Activated naive CD8-positive, alpha-beta T cell treated with anti-CD3 and anti-CD28 coated beads, Interleukin-2, amount 10 ng/mL, durations not matched to agents 7 days and 5 days (primary cell): ENCODE measurements at places on chromosomes 7 and 10.

- DNase-seq: no peak
Observed at GRCh38 chr7:106089647-106090046, 22.5 kb downstream of the SYPL1 start.

- no peak for DNase-seq
Observed at GRCh38 chr7:69448071-69448470, 150.2 kb upstream of the AUTS2 start.

GRCh38 chr7:56115852-56116538 is at the start of gene NUPR2:
Gene NUPR2 (minus strand): TSS chr7:56116417. CDS start chr7:56116314, 103 bp downstream.
- DNase-seq: no peak

- no peak for DNase-seq
Observed at GRCh38 chr10:76115131-76115470, 683.7 kb downstream of the LRMDA start.

DNA sequence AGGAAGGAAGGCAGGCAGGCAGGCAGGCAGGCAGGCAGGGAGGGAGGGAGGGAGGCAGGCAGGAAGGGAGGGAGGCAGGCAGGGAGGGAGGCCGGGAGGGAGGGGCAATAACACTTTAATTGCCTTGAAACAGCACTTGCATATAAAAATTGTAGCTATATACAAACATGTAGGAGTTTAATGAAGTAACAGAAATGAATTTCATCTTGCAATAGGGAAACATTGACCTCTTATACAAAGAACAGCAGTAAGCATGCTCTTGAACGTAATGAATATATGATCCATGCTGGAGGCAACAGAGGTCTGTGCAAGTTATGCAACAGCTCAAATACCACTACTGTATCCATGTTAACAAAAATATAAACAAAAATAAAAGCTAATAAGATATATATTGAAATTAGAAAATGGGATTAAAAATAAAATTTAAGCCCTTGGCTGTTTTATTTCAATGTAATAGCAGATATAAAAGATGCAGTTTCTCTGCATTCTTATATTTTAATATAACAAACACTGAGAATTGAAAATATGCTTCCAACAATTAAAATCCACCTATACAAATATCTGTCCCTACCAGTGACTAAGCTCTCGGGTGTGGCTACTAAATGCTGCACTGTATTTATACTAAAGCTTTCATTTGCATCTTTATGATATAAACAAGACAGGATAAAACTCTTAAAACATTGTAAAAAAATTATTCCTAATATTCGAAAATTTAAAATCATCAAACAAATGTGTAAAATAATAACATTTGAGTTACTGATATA is 50.3 kb downstream of the CACNA2D1 start:
- no peak for DNase-seq

DNA sequence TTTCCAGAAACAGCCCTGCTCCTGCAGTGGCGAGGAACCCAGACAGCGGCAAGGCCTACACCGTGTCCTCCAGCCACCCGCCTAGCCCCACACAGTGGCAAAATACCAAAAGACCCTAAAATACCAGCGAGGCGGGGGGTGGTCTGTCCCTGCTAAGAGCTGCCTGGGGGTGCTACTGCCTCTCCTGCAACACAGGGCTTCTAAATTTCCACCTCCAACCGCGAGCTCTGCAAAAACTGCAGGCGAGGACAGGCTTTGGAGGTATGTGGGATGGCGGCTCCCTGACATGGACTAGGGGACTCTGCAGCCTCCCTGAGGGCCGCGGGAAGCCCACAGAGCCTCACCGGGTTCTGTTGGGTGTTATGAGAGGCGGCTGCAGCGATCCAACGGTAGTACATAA is 122.3 kb downstream of the WDR37 start:
- DNase-seq: no peak

- no peak for DNase-seq
Observed at GRCh38 chr7:141519623-141520022, 31.6 kb upstream of the AGK start.

DNA sequence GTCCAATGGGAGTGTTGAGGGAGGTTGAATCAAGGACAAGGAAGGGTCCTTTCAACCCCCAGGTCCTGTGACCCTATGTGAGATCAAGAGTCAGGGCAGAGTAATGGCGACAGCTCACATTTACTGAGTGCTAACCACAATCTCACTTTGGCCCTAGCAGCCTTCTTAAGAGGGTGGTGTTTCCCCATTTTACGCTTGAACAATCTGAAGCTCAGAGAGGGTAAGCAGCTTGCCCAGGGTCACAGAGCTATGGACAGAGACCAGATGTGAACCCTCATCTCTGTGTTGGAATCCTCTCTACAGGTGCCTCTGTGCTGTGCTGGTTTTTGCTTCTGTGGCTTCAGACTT is 102.0 kb downstream of the GRK5 start:
- DNase-seq: no peak

- DNase-seq: no peak
Observed at GRCh38 chr7:93442478-93443224, 131.9 kb downstream of the CALCR start.

GRCh38 chr10:21627331-21627730 is 93.3 kb downstream of the MLLT10 start:
- DNase-seq: no peak

- no peak for DNase-seq
Observed at GRCh38 chr7:3430588-3430987, 129.5 kb downstream of the SDK1 start.

DNA sequence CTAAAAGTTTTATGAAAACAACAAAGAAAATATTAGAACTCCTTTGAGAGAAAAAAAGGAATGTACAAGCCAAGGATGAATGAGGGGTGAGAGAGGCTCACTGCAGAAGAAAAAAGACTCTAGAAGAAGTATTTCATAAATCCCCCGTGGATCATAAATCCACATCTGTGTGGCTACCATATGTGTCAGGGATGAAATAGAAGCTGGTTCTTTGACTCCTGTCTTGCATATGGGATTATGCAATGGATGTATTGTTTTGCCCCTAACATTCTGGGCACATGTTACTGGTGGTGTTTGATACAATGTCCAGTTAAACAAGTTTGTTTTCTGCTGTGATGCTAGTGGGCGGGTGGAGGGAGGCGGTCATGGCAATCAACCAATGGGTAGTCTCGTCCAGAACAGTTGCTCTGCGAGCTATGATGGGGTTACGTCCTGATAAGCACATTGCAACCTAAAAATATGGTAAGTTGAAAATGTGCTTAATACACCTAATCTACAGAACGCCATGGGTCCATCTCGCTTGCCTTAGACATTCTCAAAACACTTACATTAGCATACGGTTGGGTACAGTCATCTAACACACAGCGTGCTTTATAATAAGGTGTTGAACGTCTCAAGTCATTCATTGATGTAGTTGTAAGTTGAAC is 34.1 kb upstream of the PITRM1 start:
- no peak for DNase-seq

DNA sequence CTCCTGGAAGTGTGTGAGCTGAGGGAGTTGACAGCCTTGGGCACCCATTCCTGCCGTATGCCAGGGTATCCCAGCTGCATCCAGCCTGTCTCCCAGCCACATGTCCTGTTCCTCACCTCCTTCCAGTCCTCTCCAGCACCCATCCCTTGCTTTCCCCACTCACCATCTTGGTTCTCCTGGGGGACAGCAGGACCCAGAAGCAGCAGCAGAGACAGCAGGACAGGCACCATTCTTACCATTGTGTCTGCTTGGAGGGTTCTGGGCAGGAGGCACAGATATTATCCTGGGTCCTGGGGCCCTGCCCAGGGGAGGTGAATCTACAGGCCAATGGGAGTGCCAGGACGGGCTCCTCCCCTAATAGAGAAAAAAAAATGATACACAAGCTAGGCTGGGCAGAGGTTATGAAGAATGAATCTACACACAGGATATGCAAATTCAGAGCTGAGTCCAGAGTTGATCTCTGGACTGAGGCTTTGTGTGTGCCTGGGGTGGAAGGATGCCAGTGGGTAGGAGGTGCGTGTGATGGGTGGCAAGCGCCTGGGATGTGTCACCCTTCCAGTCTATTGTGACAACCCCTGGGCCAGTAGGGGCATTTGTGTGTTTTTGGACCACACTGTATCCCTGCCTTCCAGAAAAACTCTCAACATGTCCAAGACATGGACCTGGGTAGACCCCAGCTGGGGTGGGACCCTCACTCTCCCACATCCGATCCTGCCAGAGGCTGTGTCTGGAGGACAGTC is at the start of gene AZGP1:
Gene AZGP1 (minus strand): TSS at position 250 of the 740 bp plus-strand sequence. CDS start 11 bp downstream, at position 239.
- DNase-seq: no peak

DNA sequence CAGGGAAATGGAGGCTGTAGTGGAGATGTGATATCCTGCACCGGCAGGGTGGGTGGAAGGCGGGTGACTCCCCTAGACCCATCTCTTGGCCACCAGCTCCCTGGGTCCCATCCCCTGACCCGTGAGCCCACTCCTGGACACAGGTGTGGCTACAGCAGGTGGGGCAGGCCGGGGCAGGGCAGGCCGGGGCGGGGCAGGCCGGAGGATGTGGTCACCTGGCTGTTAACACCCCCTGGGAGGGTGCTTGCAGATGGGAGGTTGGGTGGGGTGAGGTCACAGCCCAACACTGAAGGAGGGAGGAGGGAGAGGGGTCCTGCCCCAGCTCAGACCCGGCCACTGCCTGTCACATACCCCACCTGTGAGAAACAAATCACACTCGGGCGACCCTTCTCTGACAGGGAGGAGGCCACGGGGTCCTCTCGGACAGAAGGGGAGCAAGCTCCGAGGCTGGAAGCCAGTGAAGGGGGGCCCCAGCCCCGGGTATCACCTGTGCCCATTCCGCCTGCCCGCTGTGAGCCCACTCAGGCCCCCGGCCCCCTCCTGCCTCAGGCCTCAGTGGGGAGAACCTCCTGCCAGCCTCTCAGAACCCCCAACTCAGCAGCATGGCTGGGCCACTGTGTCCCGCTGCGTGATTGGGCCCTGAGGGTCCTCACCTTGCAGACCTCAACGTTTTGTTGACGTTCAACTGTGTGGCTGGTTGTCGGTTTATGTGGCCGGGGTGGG is 74.0 kb downstream of the MICALL2 start:
- DNase-seq: no peak

DNA sequence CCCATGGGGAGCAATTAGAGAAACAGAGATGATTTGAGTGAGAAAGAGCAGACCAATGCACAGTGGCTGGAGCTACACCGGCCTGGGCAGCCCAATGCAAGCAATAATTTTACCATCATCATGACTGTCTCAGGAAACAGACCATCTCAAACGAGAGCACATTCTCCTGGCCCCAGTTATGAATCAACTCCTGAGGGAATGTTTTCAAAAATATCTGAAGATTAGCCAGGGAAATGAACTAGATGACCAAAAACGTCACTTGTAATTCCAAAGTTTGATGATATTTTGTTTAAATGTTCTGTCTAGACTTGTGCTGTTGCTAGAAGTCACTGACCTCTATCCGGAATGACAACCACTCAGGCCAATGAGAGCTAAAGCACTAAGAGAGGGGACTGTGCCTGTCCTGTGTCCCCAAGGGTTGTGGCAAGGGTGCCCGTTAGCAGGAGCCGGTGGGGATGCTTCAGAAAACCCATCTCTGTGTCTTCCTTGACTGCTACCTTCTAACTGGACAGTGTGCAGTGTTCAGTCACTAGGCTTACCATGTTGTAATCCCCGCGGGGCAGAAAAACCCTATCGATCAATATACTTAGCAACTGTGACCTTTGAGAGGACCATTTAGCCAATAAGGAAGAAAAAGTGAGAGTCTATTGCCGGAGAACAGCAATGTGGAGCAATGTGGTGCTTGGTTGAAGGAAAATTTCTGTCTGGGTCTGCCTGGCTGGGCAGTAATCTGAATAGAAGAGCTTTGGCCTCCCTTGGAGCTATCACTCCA is 202.4 kb downstream of the ADAM12 start:
- DNase-seq: no peak

DNA sequence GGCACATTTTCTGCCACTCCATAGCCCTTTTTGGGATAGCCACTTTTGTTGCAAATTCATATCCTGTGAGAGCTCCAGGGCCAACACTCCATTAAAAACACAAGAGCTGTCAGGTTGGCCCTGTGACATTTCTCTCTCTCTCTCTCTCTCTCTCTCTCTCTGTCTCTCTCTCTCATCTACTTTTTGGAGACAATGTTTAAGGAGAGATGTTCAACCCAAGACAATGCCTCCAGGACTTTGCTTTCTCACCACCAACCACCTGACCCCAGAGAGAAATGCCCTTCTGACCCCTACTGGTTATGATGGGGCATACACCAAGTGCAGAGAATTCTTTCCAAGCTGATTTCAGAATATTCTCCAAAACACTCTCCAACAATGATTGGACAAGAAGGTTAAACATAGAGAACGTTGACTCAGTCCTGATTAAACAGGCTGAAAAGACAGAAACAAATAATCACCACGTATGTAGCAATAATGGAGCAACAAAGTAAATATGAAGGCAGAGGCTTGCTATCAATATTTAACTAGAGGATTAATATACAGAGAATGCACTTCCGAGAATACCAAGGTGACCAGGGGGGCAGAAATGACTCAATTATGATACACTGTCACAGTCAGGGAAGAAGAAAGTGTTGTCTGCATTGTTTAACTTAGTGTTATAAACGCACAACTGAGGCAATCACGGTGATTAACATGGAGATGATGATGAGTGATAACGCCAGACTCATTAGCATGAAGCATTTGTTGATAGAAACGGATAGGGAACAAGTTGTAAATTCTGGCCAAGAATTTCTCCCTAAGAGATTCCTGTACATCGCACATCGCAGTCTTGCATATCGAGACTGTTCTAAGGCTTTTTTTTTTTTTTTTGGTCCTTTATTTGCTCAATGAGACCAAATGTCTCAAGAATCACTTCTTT is 178.5 kb downstream of the NRP1 start:
- DNase-seq: no peak

GRCh38 chr10:112789248-112789647 is 160.8 kb upstream of the TCF7L2 start:
- no peak for DNase-seq

GRCh38 chr7:82234457-82235049 is 209.0 kb downstream of the CACNA2D1 start:
- DNase-seq: no peak

- DNase-seq: no peak
Observed at GRCh38 chr10:11014671-11015445, 2.8 kb upstream of the CELF2 start.

DNA sequence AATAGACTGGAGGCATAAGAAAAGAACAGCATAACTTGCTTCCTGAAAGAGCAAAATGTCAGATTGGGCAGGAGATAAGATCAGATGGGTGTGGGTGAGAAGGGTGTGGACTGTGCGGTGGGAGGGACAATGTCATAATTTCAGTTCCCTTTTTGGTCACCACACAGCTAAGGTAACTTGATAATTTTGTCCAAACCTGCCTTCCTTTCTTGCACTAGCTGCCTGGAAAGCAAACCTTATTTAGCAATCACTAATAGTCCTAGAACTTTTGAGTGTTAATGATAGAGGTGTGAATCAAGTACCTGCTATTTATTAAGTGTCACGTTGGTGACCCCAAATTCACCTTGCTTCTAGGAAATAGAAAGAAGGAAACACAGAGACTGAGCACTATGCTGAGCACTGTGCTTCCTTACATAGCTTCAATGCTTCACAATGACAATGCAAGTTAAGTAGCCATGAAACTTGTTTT is 72.4 kb upstream of the SP4 start:
- peak; percentile 46 for DNase-seq

- no peak for DNase-seq
Observed at GRCh38 chr10:126224967-126225671, 163.2 kb downstream of the ADAM12 start.
